ENCODE measurements at places on chromosomes 12 and 14.

GRCh38 chr14:63523735-63524426, 19.3 kb downstream of the PPP2R5E start:
- no peak for DNase-seq

DNA sequence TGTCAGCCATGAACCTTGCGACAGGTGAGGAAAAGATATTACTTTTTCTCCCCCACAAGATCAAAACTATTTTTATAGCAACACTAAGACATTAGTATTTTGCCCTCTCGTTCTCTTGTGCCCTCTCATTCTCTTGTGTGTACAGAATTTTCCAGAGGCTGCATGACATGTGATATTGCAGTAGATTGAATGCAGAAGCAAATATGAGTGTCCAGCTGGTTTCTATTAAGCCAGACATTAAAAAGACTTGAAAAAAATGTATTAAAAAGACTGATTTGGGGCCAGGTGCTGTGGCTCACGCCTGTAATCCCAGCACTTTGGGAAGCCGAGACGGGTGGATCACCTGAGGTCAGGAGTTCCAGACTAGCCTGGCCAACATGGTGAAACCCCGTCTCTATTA, 63.7 kb upstream of the ZFP36L1 start:
- DNase-seq, result no peak

GRCh38 chr12:5633106-5633505, 201.2 kb downstream of the NTF3 start:
- DNase-seq, result no peak

- no peak for DNase-seq
These were observed 438.5 kb downstream of the LRIG3 start for GRCh38 chr12:58481811-58482210.

- no peak for DNase-seq
These were observed 1016.4 kb downstream of the VRK1 start for GRCh38 chr14:97813556-97813955.

DNA sequence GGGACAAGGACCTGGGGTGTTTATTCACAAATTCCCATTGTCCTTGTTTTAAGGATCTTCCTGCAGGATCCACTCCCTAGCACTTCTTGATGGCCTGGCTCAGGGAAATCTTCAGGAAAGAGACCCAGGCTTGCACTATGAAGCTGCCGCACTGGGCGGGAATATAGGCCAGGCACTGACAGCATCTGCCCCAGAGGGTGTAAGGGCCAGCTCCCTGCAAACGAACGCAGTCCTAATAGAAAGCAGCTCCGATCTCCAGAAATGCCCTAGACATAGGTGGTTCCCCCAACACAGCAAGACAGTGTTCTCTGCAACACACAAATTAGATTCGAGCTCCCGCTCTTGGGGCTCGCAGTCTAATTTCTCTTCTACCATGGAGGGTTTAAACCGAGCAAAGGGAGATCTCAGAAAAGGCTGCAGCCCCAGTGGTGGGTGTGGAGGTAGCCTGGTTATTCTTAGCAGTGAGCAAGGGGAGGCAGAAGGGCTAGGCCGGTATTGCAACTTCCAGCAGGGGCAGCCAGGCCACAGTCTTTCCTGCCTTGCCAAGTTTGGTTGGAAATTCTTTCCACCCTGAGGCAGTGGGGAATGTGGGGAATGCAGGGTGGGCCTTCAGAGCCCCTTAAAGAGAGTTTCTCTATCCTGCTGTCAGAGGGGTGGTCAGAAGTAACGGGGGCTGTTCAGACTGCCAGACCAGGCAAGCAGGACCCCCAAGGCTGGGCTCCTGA, 16.1 kb upstream of the WSCD2 start:
- no peak for DNase-seq

GRCh38 chr14:59595071-59595470, 18.5 kb upstream of the CCDC175 start:
- no peak for DNase-seq

GRCh38 chr12:13278249-13278787, 81.8 kb downstream of the EMP1 start:
- DNase-seq, result peak; percentile 75

- DNase-seq, result no peak
These were observed 76.8 kb downstream of the LIN7A start for GRCh38 chr12:80860928-80861327.

- DNase-seq, result peak; percentile 73
These were observed 406 bp downstream of the TMEM263 start for GRCh38 chr12:106956048-106956578.

DNA sequence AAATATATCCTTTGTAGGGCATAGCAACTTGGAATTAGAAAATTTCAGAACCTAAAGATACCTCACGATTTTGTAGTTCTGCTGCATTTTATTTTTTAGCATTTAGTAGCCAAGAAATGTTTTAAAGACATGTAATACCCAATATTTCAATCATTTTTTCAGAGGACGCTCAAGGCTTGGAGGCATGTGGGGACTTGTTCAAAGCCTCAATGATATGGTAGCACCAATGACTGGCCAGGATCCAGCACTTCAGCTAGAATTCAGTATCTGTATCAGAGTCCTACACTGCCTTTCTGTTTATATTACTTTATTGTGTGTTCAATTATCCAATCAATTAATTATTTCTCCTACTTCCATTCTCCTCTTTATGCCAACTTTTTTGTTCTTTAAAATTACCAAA, 154.8 kb upstream of the NEDD1 start:
- DNase-seq, result no peak

DNA sequence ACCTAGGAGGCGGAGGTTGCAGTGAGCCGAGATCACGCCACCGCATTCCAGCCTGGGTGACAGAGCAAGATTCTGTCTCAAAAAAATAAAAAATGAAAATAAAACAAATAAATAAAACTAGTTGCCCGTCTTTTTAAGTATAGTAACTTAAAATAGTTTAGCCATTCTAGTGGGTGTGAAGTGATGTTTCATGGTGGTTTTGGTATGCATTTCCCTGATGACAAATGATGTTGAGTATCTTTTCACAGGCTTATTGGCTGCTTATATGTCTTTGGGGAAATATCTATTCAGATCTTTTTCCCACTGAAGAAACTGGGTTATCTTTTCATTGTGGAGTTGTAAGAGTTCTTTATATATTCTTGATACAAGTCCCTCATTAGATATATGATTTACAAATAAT, 102.4 kb upstream of the METAP2 start:
- no peak for DNase-seq

DNA sequence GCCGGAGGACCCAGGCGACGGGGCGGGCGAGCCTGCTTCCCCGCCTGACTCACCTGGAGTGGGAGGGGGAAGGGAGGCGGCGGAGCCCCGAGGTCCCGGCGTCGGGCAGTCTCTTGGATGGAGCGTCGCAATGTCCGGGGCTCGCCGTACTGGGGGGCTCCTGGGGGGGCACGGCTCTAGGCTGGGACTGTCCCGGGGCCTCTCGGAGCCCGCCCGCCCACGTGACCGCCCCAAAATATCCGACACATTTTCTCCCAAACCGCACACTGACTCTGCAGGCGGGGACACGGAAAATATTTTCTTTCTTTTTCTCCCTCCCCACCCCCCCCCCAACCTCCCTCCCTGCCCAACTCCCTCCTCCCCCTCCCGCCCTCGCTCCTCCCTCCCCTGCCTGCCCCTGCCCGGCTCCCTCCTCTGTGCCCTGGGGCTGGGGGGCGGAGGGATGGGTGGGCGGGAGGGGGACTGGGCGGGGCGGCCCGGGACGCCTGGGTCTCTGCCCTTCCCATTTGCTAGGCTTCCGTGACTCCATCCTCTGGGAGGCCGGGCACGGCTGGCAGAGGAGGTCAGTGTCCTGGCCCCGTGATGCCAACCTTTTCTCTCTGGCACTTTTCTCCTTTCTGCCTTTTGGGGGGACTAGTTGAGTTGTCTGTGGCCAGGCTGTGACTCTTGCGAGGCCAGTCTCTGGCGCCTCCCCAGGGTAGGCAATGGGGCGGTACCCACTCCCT, at the start of gene RARG:
RARG (minus strand) TSS at position 289 of the 725 bp plus-strand sequence. CDS start 4,664 bp downstream, outside the sequence.
- peak; percentile 77 for DNase-seq
